ENCODE measurements at places on chromosomes 3 and 15. TPM values are rescaled to one million over a fixed set of nuclear protein-coding genes. Genes with fewer than 3 reads are reported as not detected.

GRCh38 chr3:130849091-130849552, 44.8 kb upstream of the ATP2C1 start:
- peak; percentile 63 for DNase-seq

- DNase-seq: no peak
Observed at GRCh38 chr3:111999484-112000324, 982 bp downstream of the TAGLN3 start.

TRH gene
- total RNA-seq: not detected

PAQR5 gene
- not detected for total RNA-seq

DNA sequence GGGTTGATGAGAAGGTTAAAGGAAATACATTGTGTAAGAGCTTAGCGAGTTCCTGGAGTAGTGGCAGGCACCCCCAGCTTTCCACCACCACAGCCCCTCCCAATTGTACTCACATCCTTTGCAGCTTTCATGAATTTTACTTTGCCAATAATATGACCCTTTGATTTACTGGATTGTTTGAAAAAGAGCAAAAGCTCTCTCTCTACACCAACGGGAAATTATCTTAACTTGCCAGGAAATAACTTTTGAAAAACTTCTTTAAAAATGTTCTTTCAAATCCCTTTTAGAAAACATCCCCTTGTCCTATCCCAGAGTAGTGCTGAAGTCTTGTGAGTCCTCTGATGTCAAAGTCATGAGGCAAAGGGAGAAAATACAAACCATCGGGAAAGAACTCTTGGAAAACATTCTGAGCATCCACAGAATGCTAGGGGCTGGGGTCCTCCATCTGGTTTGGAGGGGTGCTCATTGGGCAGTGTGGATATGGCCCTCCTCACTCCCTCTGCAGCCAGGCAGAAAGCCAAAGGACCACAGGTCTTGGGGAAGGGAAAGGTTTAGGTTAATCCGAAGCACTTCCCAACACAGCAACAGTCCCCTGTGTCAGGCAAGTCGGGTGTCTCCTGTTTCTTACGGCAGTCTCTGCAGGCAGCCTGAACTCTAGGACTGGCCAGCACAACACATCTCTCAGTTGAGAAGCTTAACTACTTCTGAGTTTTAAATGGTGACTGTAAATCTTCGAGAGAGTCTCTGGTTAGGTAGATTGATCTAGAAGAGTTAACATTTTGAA, 36.5 kb downstream of the BOC start:
- DNase-seq: no peak

GRCh38 chr15:94110476-94111130, 120.8 kb upstream of the MCTP2 start:
- no peak for DNase-seq

C3orf33 gene
- 2.1 TPM for total RNA-seq

GRCh38 chr3:25854635-25855034, 64.7 kb downstream of the OXSM start:
- DNase-seq: no peak
